ENCODE measurements at places on chromosomes 2 and 18.

DNA sequence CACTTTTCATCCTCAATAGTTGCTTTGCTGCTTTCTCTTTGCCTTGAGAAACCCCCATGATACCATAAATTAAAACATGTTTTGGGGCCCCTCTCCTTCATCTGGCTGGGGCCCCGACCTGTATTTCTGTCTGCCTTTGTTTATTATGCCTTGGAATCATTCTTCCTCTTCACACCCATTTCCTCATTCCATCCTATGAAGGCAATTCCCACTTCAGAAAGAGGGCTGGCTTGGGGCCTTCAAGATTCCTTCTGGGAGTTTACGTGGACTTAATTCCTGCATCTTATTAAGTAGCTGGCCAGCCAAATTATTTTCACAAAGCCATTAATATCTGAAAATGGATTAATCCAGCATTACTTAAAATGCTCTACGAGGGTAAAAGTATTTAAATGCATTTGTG, 6.8 kb upstream of the LRRTM1 start:
- DNase-seq, result no peak

GRCh38 chr2:236794176-236794957, 224.7 kb downstream of the ACKR3 start:
- DNase-seq, result no peak

DNA sequence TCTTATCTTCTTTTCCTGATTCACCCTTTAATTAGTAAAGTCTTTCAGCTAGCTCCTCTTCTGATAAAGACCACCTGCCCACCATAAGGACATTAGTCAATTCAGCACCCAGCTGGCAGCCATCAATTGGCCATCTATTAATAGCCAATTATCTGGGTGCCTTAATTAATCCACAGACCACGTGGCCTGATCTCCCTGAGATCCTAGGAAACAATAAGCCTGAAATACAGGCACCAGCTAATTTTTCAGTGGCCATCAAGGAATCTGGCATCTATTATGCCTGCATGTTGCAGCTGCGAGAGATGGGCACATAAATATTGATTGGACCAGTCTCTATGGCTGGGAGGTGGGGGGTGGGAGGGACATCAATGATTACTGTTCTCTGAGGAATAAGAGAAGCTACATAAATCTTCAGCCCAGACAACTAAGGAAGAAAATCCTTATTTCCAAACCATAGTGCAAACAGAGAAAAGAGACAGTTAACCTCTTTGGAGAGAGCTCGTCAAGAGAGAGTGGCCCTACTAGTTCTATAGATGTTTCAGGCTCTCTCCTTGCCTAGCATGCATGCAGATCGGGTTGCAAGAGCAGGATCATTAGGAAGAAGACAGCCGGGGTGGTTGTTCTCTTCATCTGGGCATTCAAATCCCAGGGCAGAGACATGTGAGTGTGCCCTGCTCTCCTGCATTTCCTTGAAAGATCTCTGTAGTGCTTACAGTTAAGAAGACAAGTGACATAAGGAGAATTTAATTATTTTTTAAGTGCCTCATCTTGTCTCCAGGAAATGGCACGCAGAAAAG, 8.7 kb downstream of the GALNT14 start:
- no peak for DNase-seq

- no peak for DNase-seq
These were observed 201.7 kb downstream of the NAPG start for GRCh38 chr18:10727477-10727876.

GRCh38 chr2:27960237-27960912, 69.8 kb downstream of the BABAM2 start:
- DNase-seq, result peak; percentile 62

GRCh38 chr18:46298511-46298910, 194.3 kb downstream of the HAUS1 start:
- DNase-seq, result no peak

DNA sequence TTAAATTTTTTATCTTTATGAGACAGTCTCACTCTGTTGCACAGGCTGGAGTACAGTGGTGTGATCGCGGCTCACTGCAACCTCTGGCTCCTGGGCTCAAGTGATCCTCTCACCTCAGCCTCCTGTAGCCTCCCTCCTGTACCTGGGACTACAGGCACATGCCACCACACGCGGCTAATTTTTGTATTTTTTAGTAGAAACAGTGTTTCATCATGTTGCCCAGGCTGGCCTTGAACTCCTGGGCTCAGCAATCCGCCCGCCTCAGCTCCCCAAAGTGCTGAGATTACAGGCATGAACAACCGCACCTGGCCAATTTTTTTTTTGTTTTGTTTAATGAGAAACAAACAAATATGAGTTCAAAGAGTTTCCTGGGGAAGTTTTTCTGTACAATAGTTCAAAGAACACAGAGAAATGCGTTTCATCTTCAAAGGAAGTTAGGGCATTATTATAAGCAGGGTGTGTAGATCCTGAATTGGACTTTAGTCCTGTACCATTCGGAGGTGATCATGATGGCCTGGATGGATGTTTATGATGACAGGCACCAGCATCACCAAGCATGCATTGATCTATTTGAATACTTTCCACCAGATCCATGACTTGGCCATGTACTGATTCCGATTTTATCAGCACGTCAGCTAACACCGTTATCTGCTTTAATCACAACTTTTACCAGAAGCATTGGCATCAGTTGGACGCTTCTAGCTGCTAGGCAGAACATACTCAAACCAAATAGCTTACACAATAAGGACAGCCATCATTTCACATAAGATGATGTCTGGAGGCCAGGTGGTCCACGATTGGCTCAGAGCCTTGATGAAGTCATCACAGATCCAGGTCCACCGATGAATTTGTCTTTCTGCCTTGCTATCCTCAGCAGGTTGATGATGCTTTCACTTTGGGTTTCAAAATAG, 28.9 kb downstream of the TCF23 start:
- no peak for DNase-seq

DNA sequence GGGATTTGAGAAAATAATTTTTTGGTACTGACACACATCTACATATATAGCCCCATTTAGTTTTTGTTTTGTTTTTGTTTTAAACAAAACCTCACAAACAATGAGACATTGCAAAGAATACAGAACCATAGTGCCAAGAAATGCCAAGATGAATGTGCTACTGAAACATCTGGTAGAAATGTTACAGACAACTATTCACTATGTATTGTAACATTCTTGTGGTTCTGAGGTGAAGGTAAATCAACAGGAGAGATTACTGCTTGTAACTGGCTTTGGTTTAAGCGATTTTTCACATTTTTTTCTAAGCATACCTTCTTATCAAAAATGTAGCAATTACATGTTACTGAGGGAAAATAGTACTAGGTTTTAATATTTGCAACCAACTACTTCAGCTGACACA, 281.3 kb downstream of the ZNF804A start:
- no peak for DNase-seq

DNA sequence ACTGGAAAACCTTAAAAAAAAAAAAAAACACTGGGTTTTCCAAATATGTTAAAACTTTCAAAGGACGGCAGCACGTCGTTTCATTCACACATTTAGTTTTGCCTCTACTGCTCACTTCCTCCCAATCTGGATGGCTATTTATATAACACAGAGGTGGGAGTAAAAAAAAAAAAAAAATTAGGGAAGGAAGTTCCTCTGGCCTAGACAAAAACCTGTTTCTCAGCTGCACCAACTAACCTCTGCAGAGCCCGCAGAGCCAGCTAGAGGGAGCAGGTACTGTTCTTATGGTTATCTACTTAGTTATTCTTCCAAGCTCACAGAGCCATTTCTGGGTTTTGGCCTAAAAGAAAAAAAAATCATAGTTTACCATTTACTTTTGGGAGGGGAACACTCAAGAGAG, 28.1 kb downstream of the SLC1A4 start:
- DNase-seq, result no peak

- peak; percentile 55 for DNase-seq
These were observed 63.6 kb downstream of the ZBTB7C start for GRCh38 chr18:48345596-48345995.

DNA sequence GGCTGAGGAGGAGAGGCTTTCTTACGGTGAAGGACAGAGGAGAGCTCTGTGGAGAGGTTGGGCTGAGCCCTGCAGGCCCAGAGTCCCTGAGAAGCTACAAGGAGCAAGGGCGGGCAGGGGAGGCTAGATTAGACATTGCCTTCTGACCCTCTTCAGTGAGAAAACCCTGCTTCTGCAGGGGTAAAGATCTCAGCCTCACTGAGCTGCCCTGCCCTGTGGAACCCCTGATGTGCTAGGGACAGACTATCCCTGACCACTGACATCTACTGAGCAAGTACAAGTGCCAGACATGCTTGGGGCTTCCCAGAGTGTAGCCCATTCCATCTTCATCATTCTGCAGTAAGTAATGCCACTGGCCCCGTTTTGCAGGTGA, 111.5 kb downstream of the CYP26B1 start:
- DNase-seq, result no peak

- DNase-seq, result no peak
These were observed 339.3 kb downstream of the MYCN start for GRCh38 chr2:16279641-16280040.

DNA sequence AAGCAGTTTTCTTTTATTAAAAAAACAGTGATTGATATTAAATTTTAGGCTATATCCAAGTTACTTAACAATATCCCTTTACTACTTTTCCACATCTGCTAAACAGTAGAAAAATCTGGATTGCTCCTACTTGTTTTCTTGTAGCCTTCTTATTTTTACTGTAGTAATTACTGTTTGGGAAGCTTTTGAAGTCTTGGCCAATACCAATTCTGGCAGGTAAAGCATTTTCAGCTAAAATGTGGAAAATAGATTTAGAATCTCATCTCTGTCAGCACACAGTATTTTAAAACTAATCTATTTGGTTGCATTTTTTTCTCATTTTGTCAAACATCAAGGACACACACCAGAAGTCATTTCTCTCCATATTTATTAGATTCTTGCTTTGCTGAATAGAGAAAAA, 1485.7 kb upstream of the PIK3C3 start:
- DNase-seq, result no peak

DNA sequence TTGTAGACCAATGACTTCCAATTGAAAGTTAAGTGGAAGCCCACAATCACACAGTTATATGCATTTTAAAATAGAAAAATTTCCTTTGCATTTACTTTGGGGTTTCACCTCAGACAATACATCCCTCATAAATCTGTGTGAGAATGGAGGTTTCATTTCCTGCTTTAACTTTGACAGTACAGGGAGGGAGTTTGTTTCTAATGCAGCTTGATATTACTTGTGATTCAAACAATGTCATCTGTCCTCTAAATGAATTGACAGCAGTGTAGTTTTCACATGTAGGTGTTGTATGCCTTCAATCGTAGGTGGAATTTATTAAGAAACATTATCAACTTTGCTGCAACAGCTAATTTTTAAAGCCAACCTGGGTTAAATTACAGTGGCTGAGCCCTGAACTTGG, 75.2 kb downstream of the TMEFF2 start:
- DNase-seq, result no peak

DNA sequence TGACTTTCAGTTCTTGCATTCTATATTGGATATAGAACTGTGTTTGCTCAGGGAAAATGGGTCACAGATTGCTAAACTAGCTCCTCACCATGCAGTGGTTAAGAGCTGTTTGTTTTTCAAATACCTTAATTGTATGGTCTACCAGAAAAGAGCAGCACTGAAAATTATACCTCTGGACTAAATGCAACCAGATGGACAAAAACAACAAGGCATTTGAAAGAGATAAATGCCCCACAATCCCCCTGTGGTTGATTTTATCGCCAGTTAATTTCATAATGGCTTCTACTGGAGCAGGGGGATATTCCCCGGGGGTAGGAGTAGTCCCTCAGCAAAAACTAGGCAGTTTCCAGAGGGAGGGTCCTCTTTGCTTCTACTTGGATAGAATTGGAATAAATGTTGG, 267.9 kb upstream of the TNP1 start:
- no peak for DNase-seq
